Skin of body (tissue), 3 donors: ENCODE measurements at places on chromosomes 5 and 9. TPM values are rescaled to one million over a fixed set of nuclear protein-coding genes. Genes with fewer than 3 reads are reported as not detected.
A peak's percentile ranks its signal among the peaks of the same experiment; 100 is the strongest.

DNA sequence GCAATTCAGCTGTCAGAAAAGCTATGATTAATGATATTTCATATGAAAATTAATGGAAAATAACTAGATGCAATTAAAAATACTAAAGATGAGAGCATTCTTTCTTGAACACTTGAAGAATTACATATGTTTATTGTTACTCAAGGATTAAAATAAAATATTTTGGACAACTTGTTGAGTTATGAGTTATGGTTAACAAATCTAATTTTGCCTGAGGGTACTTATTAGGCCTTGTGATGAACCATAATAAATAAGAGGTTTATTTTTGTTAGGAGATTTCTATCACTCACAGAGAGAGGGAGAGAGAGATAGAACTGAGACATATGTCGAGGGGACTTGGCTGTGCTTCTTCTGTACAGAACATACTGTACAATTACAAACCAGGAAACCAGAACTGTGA is 183.7 kb downstream of the ISL1 start:
- DNase-seq, result no peak

DNA sequence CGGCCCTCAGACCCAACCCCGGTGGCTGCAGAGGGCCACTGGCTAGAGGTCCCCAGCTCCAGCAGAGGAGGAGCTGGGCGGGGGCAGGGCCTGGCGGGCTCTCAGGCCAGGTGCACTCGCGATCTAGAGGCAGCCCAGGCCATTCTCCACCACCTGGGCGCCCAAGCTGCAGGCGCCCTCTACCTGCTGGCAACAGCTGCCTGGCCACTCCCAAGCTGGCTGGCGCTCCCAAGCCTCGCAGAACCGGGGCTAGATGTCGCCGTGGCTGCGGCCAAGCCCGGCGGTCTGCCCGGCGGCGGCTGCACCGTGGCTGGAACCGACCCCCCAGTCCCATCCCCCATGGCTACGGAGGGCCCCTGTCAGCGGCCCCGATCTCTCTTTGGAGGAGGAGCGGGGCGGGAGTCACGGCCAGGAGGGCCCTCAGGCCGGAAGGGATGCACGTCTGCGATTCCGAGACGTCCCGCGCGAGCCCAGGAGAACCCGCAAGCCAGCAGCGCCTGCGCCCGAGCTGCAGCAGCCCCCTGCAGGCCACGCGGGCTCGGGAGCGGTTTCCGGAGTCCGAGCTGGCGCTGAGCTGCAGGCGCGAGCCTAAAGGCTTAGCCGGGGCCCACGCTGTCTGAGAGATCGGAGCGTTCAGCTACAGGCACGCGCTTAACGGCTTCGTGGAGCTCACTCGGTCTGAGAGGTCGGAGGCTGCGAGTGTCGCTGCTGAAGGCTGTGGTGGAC is 44.3 kb upstream of the BICD2 start:
- peak; percentile 56 for DNase-seq

DNA sequence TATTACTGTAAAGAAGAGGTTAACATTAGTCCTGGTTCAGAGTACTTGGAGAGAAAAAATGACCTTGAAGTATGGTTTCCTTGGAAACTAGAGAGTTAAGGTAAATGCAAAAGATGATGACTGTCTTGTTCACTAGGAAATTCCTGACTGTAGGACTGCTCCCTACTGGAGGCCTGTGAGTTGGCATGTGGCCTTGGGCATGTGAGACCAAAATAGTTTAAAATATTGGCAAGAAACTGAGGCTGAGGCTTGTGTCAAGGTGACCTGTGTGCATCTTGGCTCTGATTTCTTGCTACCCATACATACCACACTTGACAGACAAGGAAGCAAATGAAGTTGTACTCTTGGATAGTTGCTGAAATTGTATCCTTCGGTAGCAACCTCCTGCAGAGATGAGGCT is 96.5 kb downstream of the TARS1 start:
- DNase-seq, result no peak

CDC20B gene
- total RNA-seq, result not detected

P4HA2 gene
- 88.9 TPM for total RNA-seq

PAEP gene
- not detected for total RNA-seq

DNA sequence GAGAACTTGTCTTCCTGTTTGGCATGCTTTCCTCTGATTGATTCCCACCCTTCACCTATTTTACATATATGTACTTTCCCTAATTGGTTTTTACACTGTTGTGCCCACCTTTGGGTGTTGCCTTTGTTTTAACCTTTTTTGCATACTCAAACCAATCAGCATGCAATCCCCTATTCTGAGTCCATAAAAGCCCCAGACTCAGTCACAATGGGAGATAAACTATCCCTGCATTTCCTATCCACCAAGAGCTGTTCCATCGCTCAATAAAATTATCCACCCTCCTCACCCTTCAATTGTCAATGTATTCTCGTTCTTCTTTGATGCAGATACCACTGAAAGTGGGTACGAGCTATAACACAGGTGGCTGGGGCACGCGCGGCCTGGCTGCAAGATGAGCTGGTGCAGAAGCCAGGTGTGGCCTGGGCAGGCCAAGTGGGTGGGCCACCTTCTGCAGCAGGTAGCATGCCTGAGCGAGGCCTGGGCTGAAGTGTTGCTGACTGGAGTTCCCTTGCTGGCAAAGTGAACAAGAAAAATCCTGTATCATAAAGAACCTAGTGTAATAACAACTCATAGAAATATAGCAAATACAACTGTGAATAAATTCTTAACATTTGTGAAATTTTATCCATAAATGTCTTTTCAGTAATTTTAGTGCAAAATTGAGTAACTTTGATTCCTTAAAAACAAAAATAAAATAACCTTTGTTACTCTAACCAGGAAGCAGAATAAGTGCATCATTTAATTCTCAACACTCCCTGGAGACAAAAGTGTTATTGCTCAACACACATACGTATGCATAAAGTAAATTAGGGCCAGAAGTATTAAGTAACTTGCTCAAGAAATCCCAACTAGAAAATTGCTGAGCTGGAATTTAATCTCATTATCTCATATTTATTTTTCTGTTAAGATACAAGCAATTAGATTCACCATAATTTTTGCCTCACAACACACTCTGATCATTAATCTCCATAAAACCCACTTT is 685.3 kb upstream of the EDIL3 start:
- DNase-seq, result no peak

AMACR gene
- total RNA-seq, result 5.6 TPM

KLHL3 gene
- total RNA-seq, result 6.2 TPM

DNA sequence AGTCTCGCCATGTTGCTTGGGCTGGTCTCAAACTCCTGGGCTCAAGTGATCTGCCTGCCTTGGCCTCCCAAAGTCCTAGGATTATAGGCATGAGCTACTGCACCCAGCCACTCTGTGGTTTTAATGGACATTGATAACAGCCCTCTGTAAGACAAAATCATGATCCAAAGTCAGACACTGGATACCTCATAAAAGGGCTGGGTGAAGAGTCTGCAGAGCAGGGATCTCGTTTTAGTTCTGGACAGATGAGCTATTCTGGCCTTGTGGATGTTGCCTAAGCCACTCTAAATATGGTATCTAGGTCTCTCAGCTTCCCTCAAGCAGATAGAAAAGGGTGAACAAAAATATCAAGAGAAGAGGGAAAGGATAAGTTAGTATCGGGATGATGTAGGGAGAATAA is 133.4 kb upstream of the OSMR start:
- no peak for DNase-seq

PCDHGB2 gene
- 3.3 TPM for total RNA-seq

DNA sequence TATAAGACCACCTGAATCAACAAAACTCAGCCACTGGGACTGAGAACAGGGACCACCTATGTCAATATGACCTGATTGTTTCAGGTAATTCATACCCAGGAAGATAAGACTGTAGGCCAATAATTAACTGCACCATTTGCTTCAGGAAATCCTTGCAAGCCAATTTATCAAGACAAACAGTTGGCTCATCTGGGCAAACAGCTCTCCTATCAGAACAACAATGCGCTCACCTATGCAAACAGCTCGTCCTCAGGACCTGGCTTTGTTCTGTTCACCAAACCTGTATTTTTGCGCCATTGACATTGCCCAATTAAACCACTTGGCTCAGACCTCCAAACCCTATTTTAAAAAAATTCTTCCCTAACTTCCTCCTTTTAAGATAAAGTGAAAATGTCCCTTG is 92.3 kb upstream of the MARCHF11 start:
- no peak for DNase-seq

DNA sequence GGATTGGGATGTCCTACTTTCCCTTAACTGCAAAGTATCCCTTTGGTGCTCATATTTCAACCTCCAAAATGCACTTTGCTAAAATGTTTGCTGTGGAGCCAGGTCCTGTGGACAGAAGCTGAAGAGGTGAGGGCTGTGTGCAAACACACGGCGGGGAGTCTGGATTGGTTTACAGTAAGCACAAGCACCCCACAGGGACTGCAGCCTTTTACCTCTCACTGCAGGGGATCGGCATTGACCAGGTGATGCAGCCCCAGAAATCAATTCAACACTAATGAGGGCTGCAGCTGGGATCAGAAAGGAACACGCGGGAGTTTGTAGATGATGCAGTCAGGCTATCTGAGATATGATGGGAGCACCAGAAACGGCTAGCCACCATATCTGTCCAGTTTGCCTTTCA is 450.9 kb downstream of the CCDC171 start:
- DNase-seq, result no peak

DNA sequence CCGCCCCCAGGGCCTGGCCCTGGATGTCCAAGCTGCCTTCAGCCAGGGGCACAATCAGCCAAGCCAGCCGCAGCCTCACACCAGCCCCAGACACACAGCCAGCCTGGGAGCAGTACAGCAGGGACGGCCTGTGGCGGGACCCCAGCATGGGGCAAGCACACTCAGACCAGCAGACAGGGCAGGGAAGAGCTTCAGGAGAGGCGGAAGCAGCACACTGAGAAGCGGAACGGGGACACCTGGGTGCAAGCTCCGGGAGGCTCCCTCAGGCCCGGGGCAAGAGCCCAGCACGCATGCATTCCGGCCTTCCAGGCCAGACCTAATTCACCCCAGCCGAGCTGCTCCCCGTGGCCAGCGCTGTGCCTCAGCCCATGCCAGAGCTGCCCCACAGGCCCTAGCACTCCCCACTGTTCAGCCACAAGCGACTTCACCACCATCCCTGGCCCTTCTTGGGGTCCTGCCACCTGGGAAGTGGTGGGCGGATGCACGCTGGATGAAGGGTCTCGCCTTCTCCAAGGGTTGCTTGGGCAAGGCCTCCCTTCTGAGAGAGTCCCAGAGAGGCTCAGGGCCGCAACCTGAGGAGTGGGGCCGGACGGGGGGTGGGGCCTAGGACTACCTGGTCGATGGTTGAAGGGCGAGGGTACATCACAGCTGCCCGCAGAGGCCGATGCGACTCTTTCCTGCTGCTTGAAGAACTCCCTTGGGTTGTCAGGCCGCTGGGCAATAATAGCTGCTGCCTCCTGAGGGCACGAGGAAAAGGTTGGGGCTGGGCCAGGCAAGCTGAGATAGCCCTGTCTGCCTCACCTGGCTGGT is 13.4 kb downstream of the DBN1 start:
- DNase-seq, result no peak

DNA sequence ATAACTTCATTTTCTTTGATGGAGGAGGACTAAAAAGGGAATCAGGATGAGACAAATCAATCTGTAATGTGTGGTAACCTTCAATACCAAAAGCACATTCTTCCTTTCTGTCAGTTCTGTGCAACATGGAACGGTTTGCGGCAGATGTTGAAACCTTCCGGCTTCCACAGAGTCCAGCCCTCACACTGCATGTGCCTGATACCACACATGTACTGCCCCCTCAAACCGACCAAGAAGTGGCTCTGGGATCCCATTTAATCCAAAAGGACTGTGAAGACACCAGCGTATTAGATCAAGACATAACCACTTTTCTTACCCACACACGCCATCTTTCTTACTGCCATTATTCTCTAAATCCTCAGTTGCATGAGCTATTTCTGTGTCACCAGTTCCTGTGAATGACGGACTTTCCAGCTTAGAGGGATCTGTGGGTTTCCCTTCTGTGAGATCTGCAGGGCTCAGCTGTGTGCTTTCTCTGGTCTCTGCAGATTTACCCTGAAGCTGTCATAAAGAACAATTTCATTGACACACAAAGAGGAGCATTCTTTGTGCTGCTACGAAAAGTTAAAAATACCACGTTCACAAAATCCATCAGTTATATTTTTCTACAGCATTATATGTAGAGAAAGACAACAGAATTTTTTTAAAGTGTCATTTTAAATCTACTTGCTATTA is 25.8 kb downstream of the NSUN2 start:
- no peak for DNase-seq

- no peak for DNase-seq
These were observed 59.3 kb downstream of the OSTF1 start for GRCh38 chr9:75147638-75148037.

DNA sequence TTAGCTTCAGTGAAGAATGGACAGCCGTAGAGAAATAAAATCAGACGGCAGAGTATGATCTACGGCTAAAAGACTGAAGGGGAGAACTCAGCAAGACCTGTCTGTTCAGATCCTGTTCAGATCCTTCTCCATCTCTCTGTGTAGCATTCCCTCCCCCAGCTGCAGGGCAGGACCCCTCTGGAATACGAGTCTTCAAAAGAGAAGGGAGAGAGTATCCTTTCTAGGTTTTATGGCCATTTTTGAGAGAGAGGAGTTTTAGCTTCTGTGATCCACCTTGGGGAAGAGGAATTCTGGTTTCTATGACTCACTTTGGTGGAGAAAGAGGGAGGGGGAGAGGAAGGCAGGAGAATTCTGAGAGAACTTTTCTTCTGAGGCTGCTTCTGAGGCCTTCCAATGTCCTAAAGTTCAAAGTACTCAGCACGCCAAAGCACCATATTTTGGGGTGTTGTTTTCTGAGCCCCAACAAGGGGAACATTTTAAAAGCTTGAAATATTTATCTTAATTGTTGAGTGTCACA is 194.4 kb upstream of the TLE4 start:
- DNase-seq, result no peak

DNA sequence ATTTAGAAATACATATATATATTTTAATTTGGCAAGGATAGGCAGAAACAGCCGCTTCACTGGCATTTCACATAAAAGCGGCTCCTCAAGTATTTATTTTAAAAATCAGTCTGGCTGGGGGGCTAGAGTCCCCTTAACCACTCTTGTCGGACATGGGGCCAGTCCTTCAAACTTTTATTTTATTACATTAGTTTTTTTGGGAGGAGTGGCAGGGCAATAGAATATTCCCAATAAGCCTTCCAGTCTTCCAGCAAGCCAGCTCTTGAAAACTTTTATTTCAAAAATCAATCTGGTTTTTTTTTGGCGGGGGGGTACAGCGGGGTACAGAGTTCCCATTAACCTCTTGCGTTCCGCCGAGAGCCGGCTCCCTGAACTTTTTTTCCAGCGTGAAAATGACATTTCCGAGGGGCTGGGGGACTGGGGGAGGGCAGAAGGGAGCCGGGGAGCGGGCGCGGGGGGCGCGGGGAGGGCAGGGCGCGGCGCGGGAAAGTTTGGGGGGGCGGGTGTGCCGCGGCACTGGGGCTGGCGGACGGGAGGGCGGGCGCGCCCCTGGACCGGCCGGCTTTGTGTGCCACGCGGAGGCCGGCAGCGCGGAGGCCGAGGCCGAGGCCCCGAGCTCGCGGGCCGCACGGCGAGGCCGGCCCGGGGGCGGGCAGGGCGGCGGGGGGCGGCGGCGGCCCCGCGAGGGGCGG is 504 bp upstream of the ZNF618 start:
- peak; percentile 15 for DNase-seq

DNA sequence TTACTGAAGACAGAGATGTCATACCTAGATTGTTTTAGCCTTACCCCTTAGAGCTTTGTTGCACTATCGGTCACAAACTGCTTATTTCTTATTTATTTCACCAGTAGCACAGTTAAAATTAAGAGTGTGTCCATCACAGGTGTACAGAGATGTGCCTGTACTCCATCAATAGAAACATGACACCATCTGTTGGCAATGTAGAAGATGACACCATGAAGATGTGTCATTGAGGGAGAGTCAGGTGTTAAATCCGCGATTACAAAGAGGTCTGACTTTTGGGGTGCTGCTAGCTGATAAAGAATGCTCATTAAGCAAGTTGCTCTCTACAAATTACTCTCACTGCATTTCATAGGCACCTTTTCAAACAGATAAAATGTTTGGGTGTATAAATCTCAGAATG is 164.4 kb downstream of the SMARCA2 start:
- DNase-seq, result no peak
